Adrenal gland (tissue), 19 donors: ENCODE measurements at places on chromosomes 6 and 20.

GRCh38 chr6:14075095-14075503, 42.5 kb upstream of the CD83 start:
- no peak for DNase-seq

DNA sequence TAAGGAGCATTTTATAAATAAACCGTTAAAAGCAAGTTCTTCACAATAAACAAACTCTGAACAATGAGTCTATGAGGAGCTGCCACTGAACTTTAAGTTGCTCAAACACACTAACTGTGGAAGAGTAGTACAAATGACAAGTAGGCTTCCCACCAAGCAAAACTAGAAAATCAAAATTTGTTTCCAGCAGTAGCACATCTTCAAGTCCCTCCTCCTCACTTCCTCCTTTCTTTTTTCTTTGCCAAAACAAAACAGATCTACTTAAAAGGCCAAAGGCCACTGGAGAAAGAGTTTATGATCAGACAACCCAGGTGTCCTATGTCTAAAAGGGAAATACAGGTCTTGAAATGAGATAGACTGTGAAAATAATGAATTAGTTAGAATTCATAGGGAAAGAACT, 17.1 kb upstream of the FAM135A start:
- DNase-seq = no peak

DNA sequence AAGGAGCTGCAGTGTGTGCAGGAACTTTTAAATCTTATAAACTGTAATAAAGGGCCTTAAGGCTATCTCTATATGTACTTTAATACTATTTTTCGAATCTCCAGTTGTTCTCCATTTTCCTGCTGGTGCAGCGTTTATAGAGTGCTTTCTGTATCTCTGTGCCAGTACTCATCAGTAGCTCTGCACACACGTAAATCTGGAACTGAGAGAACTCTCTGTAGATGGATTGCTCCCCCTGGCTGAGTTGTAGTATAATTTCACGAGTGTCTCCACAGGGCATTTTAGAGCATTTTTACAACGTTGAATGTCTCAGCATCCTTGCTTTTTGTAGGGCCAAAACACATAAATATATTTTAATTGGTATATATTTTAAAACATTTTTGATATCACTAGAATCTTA, 256.5 kb downstream of the TRDN start:
- DNase-seq = no peak

DNA sequence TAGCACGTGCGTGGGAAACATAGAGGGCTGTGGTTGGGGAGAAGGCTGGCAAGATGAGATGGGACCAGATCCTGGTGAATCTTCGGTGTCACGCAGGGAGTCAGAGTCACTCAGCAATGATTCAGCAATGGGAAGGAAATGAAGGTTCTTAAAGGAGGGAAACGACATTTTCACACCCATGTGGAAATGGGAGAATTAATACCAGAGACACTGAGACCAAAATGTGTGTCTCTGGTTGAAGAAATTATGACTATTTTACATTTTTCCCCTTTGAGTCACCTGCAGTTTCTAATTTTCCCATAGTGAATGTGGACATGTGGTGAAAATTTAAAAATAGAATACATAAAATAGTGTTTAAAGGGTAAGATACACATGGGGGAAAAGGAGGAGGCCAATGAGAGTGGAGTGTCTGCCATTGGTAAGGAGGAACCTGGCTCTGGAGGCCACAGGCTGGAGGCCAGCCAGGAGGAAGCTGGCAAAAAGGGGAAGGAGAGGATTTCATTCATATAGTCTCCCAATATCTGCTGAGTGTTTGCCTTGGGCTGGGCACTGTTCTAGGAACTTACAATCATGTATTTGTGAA, 17.5 kb downstream of the NRN1 start:
- DNase-seq = peak; percentile 48

DNA sequence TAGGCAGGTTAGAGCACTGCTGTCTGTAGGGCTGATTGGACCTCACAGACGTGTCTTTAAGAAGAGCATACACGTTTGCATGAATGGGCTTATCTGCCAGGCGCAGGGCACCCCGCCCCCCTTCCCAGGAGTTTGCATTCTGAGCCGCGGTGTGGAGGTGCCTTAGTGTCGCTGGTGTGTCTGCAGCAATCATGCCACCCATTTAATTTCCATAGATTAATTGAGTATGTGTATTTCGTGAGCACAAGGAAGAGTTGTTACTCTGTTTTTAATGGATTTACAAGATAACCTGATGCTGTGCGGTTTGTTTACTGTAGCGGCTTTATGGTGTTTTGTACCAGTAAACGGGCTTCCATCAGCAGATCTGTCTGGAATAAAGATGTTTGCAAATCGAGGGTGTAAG, 107.7 kb downstream of the ZDHHC14 start:
- no peak for DNase-seq

DNA sequence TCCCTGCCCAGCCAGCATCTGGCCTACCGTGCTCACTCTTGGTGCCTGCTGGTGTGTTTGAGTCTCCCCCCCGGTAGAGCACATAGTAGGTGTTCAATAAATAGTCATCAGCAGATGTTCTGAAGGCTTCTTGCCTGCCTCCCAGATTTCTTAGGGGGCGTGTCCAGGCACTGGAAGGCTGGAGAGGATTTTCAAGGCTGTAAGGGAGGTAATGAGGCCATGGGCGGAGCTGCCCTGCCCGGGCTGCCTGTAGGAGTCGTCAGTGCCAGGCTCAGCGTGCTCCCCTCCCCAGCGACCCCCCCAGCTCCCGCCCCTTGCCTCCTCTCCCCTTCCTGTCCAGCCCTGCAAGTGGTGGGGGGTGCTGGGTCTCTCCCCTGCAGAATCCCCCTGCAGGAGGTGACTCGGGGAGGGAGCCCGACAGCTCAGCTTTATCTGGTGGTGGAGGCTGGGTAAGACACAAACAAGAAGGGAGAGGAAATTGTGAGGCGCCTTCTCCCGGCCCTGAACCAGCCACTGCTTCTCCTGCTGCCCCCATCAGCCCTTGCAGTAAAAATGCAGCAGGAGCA, 55.9 kb downstream of the BCAS4 start:
- peak; percentile 60 for DNase-seq

- DNase-seq = no peak
Measured at GRCh38 chr20:62359043-62359490, 8.0 kb downstream of the LAMA5 start.

- DNase-seq = peak; percentile 82
Measured at GRCh38 chr6:42547407-42548329, 16.2 kb upstream of the UBR2 start.

DNA sequence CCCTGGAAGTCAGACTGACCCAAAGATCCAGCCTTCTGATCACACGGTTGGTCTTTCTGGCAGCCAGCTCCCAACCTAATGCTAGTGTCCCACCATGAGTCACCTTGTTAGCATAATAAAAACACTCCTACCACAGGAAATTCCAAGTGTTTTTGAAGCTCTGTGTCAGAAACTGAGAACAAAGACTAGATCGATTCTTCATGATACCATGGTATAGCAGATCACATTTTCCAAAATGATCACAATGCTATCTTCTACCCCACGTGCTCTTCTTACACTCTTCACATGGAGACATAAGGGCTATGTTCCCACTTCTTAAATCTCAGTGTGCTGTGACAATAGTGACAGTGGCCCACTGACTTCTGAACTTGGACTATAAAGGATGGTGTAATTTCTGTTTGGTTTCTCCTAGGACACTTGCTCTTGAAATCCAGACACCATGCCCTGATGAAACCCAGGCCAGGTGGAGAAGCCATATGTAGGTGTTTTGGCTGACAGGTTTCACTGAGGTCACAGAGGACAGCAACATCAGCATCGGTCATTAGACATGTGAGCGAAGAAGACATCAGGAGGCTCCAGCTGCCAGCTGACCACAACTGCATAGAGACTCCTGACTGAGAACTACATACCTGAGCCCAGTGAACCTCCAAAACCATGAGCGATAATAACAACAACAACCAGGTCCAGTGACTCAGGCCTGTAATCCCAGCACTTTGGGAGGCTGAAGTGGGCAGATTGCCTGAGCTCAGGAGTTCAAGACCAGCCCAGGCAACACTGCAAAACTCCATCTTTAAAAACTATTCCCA, 57.5 kb downstream of the MKKS start:
- DNase-seq = no peak

DNA sequence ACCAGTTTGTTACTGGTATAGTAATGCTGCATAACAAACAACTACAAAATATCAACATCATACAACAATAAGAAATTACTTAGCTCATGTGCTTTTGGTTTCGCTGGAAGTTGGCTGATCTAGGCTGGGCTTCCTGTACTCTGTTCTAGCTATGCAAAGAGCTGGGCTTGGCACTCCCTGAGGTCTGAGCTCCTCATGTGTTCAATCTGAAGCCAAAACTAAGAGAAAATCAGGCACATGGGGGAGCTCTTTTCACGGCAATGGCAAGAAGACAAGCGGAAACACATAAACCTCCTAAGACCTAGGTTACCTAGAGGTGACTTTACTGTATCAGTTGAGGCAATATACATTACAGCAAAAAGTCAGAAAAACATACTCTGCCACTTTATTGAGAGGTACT, 574.2 kb downstream of the KHDRBS2 start:
- DNase-seq = no peak

DNA sequence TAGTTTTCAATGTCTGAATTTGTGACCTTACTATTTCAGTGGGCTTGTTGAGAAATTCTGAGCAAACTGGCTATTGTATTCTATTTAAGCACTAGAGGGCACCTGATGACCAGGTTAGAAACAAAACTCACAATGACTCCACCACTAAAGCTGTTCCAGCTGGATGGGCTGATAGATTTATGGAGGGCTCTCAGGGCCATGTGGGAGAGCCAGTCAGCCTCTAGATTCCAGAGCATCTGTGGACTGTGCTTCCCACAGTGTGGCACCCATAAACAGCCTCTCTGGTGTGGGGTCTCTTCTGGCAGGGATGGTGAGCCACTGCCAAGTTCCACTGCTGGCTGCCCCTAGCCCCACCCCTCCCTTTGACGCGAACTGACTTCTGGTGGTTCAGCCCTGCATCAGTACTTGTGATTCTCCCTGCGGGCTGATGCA, 29.2 kb downstream of the C6orf58 start:
- DNase-seq = no peak

- DNase-seq = no peak
Measured at GRCh38 chr6:85917522-85917921, 274.8 kb upstream of the SYNCRIP start.

DNA sequence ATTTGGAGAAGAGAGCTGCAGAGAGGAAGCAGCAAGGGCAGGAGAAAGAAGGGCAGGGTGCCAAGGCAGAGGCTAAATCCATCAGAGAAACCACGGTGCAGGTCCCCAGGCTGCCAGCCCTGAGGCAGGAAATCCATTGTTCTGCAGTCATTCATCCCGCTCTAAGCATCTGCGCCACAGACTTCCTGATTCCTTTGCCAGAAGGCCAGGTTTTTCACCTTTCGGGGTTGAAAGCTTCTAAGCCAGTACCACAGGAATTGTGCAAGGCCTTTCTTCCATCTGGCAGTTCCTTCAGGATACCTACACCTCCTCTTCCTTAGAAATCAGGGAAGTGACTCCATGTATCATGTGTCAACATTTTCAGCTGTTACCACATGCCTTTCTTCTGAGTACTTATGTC, 45.6 kb downstream of the ADGRF5 start:
- DNase-seq = peak; percentile 42

GRCh38 chr6:14841901-14842421, 403.9 kb upstream of the JARID2 start:
- DNase-seq = peak; percentile 37

GRCh38 chr6:137754366-137754765, 112.7 kb upstream of the TNFAIP3 start:
- DNase-seq = no peak

GRCh38 chr6:166389119-166389518, 6.4 kb upstream of the MPC1 start:
- no peak for DNase-seq

DNA sequence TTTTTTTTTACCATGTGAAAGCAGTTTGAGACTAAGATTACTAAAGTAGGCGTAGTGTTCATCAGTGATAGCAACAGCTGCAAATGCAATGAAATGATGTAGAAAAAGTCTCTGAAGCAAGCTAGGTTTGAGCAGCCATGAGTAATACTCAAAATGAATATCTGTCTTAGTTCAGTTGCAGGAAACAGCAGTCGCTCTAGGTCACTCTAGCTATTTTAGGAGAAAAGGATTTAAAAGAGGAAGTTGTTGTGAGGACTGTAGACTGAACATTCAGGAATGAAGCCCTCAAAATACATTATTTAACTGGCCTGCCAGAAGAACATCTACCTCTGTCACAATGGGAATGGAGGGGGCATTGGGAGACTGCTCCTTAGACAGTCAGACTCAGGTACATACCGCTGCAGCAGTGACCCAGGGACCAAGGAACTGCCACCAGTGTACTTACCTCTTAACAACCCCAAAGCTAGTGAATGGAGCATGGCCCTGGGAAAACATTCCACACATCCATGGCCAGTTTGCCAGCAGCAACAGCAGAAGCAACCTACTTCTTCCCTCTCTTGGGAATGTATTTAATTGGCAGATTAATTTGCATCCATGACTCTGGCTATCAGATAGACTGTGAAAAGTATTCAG, 243.0 kb upstream of the KHDRBS2 start:
- no peak for DNase-seq

GRCh38 chr6:22827760-22828159, 258.4 kb downstream of the HDGFL1 start:
- DNase-seq = no peak

DNA sequence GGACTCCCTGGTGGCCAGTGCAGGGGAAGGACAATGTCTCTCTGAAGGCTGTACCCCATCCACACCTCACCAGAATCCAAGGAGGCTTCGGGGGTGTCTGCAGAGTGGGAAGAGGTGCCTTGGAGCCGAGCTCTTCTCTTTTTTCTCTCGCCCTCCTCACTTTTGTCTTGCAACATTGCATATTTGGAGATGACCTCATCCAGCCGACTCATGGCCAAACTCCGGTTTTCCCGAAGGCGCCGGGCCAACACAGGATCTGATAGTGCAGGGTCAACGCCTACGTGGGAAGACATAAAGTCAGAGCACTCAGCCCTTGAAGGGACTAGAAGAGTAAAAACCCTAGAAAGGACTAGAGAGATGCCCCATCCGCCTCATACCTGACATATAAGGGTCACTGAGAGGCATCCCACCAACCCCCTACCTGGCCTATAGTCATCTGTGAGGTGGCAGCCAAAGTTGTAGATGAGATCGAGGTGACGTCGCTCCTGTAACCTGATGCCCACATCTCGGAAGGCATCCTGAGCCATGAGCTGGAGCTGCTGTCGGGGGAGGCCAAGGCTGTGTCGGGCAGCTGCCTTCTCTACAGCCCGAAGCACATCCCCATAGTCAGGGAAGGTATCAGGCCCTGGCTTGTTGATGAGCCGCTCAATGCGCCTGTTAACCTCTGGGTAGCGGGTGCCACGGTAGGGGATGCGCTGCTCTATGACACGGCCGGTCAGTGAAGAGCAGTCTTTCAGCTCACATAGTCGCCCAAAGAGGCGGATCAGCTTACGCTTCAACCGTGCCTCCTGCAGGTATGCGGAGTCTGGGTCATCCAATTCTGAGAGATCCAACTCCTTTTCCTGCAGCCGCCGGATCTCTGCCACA, 3.0 kb upstream of the ZBTB22 start:
- peak; percentile 92 for DNase-seq

GRCh38 chr6:87099472-87099871, 4.6 kb upstream of the CGA start:
- DNase-seq = no peak
